ENCODE measurements at places on chromosomes 5 and 9. TPM values are rescaled to one million over a fixed set of nuclear protein-coding genes. Genes with fewer than 3 reads are reported as not detected.

TRIM36 gene
- 1.3 TPM for total RNA-seq

GRCh38 chr9:124480621-124480981, 26.6 kb downstream of the NR5A1 start:
- peaks cover 8% of the 10 kb centered on the region for H3K4me1 ChIP-seq
- H3K27ac ChIP-seq: no peak overlapping the region
- H3K4me3 ChIP-seq: no peak overlapping the region
- no peak for DNase-seq
- H3K36me3 ChIP-seq: no peaks in the 10 kb centered on the region

DNA sequence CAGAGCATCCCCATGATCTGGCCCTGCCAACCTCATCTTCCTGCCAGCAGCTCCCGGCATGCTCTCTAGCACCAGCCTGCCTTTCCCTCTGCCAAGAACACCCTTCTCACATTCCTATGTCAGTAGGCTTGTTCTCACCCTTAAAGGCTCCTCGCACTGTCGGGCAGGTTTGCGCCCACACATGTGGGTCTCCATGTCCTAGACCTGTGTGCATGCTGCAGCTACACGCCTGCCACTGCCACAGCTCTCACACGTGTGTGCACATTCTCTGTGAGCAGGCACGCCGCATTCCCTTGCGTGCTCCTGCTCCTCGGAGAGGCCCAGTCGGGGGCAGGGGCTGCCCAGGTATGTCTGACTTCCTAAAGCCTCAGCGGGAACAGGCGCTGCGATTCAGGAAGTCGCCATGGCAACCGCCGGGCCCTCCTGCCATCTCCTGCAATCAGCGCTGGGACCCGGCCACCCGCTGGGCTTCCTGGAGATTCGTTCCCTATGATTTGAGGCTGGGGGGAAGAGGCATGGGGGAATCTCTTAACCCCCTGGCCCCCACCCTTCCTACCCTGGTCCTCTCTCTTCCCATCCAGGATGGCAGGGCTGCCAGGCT, 28.1 kb downstream of the NDUFA8 start:
- no peak overlapping the region for H3K4me3 ChIP-seq
- no peaks in the 10 kb centered on the region for H3K36me3 ChIP-seq
- H3K27me3 ChIP-seq: no peaks in the 10 kb centered on the region
- peaks cover 10% of the 10 kb centered on the region for H3K4me1 ChIP-seq
- DNase-seq: no peak

GRCh38 chr5:161783297-161783696, 64.6 kb upstream of the GABRA1 start:
- no peak overlapping the region for H3K4me3 ChIP-seq
- no peak overlapping the region for H3K27ac ChIP-seq
- no peaks in the 10 kb centered on the region for H3K36me3 ChIP-seq
- DNase-seq: no peak
- no peaks in the 10 kb centered on the region for H3K27me3 ChIP-seq

DNA sequence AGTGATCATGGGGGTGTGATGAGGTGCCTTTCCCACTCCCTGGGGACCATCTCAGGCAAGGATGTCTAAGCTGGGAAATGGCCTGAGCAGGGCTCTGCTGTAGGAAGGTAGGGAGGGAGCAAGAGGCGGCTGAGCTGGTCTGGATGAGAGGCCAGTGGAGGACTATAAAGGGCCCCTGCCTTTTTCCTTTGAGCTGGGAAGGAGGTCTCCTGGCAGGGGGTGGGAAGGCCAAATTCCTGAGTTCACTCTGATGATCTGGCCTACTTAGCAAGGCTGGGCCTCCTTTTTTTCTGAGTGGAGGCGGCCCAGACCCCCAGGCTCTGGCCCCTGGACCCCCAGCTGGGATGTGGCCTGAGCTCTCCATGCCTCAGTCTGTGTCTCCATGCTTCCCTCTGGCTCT, 14.3 kb upstream of the PITX1 start:
- no peak overlapping the region for H3K4me3 ChIP-seq
- H3K27me3 ChIP-seq: no peaks in the 10 kb centered on the region
- no peaks in the 10 kb centered on the region for H3K36me3 ChIP-seq
- no peak for DNase-seq

GRCh38 chr5:15026011-15026893, 154.7 kb upstream of the ANKH start:
- DNase-seq: no peak
- no peak overlapping the region for H3K27ac ChIP-seq
- peaks cover 6% of the 10 kb centered on the region for H3K4me1 ChIP-seq
- no peaks in the 10 kb centered on the region for H3K36me3 ChIP-seq
- no peak overlapping the region for H3K4me3 ChIP-seq

- no peak for DNase-seq
- H3K27me3 ChIP-seq: no peaks in the 10 kb centered on the region
- H3K27ac ChIP-seq: no peak overlapping the region
- no peaks in the 10 kb centered on the region for H3K4me1 ChIP-seq
- no peak overlapping the region for H3K4me3 ChIP-seq
These were observed 39.9 kb upstream of the UNC5A start for GRCh38 chr5:176770431-176770830.

DNA sequence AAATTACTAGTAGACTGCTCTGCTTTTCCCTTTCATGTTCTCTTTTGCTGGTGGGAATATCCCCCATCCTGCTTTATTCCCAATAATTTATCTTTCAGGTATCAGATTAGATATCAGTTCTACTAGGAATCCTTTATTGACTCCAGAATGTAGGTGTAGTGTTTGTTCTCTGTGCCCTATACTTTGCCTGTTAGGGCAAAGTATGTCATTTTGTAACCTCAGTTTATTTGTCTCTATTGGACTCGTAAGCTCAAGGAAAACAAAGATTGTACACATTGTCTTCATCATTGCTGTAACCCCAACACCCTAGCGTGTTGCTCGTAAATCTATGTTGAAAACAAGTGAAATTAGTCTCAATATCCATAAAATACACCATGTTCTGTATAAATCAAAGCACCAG, 190.5 kb downstream of the COMMD10 start:
- H3K27ac ChIP-seq: no peak overlapping the region
- no peaks in the 10 kb centered on the region for H3K27me3 ChIP-seq
- H3K36me3 ChIP-seq: no peaks in the 10 kb centered on the region
- DNase-seq: no peak
- no peak overlapping the region for H3K4me3 ChIP-seq

DNA sequence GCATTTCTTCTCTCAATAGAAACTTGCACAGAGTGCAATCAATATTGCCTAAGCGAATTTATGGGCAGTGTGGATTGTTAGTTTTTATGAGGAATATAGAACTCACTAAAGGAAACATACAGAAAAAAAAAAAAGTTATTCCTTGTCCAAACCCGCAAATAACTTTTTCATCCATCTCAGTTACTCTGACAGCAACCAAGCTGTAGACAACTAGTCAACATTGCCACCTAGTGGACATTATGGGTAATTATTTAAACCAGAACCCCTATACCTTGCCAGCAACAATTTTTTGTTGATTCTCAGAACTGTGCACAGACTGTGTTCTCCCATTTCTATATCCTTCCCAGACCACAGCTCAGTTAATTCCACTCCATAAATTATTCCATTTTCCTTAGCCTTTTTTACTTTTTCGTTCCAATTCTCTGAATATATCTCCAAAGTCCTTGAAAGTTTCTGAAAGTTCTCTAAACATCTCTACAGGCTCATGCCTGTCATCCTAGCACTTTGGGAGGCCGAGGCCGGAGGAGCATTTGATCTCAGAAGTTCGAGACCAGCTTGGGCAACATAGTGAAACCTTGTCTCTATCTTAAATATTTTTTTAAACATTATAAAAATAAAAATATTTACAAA, 2.6 kb upstream of the AFAP1L1 start:
- H3K27ac ChIP-seq: no peak overlapping the region
- no peak overlapping the region for H3K4me3 ChIP-seq
- no peaks in the 10 kb centered on the region for H3K27me3 ChIP-seq

IL3 gene
- total RNA-seq: not detected

DNA sequence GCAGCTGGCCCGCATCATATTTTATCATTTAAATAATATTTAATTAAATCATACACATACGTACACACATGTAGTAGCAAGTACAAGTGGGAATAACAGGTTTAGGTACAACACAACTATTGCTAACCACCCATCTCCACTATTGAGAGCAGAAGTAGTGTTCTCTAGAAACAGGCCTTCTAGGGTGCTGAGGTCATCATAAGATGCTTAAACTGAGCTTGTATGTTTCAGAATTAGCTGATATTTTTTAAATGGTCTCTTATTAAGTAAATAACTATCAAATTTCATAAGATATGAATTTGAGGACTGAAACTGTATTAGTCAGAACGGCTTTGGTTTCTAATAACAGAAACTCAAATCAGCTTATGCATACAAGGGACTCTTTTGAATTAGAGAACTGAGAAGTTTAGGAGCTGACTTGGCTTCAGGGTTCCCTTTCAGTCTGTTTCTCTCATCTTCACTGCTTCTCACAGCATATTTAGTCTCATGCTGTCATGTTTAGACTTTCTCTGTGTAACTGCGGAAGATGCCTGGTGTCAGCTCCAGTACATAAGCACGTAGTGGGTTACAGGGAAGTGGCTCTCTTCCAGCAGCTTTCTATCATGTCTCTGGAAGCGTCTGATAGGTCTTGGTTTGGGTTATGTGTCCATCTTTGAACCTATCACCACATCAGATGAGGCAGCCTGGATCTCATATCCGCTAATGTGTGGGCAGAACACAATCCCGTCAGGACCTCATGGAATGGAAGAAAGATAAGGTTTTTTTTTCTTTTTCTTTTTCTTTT, 25.0 kb upstream of the OCLN start:
- H3K27ac ChIP-seq: no peak overlapping the region
- no peaks in the 10 kb centered on the region for H3K27me3 ChIP-seq
- no peaks in the 10 kb centered on the region for H3K4me1 ChIP-seq
- no peaks in the 10 kb centered on the region for H3K36me3 ChIP-seq
- H3K4me3 ChIP-seq: no peak overlapping the region

- peaks cover 1% of the 10 kb centered on the region for H3K36me3 ChIP-seq
- no peaks in the 10 kb centered on the region for H3K4me1 ChIP-seq
- no peak overlapping the region for H3K4me3 ChIP-seq
- no peak overlapping the region for H3K27ac ChIP-seq
- H3K27me3 ChIP-seq: no peaks in the 10 kb centered on the region
These were observed 202.8 kb downstream of the CWC27 start for GRCh38 chr5:64971513-64971912.

DEPDC1B gene
- total RNA-seq: 44.9 TPM

Data from Caco-2 (cell line).